Common myeloid progenitor, CD34-positive (primary cell): ENCODE measurements at places on chromosomes 3 and 15.

DNA sequence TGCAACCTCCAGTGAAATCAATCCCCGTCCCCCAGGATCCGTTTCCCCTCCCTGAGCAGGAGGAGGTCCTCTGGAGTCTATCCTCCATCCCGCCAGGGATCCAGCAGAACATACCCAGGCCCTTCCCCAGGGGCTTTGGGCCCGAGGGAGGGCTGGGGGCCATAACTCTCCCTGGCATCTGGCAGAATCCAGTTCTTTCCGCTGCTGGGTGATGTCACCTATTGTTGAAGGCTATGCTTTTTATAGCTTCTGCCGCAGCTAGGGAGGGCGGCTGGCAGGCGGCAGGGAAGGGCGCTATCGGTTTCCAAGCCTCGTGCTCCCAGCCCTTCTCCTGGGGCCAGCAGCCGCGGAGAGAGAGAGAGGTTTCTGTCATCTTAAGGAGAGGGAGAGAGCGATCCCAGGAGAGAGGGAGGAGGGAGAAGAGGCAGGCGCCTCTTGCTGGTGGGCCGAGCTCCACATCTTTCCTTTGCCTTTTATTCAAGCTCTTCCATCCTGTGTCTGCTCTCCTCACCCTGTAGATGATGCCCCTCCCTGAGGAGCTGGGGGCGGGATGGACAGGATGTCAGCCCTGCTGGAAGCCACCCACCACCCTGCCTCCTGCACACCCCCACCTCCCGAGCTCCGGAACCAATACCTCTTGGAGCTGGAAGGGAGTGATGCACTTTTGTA is 120.1 kb downstream of the ANP32A start:
- DNase-seq: peak; percentile 56

- DNase-seq: no peak
These were observed 5.5 kb downstream of the BMF start for GRCh38 chr15:40102897-40103858.

DNA sequence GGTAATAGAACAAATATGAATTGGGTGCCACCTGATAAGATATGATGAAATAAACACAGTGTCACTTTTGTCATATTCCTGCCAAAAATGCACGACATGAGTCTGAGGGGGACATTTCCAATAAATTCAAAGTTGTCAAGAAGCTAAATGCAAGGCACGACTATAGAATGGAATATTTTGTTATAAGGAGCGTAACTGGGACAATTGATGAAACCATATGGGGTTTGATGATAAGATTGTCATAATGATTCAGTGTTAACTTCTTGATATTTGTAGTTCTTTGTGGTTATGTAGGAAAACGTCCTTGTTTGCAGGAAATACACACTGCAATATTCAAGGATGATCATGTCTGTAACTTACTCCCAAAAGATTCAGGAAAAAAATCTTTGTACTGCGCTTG is 163.3 kb downstream of the MEX3B start:
- DNase-seq: peak; percentile 41

- DNase-seq: no peak
These were observed 254.3 kb downstream of the RYR3 start for GRCh38 chr15:33565094-33565493.

DNA sequence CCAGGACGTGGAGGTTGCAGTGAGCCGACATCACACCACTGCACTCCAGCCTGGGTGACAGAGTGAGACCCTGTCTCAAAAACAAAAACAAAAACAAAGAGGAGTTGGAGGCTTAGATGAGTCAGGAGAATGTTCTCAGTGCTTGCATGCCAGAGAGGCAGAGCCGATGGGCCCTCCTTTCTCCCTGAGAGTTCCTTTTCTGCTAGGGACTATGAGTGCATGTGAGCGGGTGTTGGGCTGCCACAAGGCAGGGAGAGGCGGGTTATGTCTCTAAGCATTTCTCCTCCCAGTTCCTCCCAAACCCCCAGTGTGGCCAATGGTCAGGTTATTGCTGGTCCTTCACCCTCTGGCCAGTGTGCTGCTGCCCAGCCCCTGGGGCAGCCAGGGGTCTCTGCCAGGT is 45.1 kb downstream of the RTP1 start:
- no peak for DNase-seq

DNA sequence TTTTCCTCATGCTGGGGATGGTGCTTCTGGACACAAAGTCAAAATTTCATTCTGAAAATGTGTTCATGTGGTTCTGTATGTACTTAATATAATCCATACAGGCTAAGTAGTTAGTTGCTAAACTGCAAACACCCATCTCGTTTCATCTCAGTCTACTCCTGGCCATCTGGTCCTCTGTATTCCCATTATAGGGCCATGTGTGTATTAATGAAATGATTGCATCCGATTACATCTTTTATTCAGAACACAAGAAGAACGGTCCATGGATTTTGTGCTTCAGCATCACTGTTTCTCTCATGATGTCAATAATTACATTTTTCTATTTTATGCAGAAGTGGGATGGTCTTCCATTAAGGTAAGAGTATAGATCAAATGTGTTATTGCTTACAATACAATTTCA is 6.1 kb upstream of the GJD2 start:
- no peak for DNase-seq

DNA sequence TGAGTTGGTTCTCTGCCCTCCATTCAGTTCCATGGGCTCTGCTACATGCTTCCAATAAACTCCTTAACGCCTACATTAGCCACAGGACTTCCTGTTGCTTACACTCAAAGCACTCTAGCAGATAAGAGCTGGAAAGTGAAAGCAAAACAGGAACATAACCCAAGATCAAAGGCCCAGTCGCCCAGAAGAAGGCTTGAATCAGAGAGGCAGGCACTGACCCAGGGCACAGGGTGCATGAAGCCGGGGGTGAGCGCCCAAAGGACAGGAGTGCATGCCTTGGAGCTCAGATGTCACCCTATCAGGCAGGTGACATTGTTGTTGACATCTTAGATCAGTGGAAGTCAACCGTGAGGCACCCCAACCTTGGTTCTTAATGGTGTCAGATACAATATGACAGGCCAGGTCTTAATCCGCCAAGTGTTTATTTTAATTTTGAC is 235.1 kb downstream of the UACA start:
- DNase-seq: peak; percentile 86

DNA sequence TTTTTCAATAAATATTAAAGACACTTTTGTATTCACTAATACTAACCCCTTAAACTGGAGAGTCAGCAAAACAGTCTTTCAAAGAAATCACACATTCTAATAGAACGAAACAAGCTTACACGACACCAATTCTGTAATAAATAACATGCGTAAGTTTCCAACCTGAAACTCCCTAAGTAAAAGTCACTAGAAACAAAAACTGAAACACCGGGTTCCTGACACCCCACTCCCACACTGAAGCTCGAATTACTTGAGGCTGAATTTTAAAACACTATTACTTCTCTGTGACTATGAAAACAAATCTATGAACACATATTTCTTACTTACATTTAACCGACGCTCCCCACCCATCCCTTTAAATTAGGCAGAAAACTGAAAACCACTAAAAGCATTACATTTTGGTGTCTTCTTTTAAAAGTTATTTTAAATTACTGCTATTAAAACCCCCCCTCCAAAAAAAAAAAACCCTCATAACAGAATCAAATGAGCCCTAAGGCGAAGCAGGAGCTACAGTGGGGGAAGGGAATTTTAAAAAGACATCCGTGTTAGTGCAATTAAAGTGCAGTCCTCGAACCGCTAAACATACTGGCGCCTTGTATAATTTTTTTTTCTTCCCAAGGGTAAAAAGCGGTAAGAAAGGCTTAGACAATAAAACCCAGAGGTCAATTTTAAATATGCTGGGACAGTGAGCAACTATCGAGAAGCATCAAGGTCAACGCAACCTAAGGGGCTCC is 878 bp downstream of the SPPL2A start:
- peak; percentile 67 for DNase-seq

DNA sequence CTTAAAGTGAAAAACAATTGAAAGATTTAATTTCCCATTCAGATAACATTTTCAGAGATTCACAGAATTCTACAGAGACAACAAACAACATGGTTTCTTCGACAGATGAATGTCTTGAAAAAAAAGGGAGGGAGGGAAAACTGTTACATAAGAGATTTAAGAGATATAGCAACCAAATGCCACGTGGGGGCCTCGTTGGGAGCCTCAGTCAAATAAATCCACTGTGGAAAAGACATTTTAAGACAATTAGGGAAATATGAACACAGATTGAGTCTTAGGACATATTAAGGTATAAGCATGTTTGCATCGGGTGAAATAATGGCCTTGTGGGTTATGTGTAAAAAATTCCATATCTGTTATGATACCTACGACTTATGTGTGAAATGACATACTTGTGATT is 5.0 kb upstream of the PRRT3 start:
- DNase-seq: no peak

- no peak for DNase-seq
These were observed 280.0 kb downstream of the IGSF11 start for GRCh38 chr3:118754406-118755252.

- no peak for DNase-seq
These were observed 368.0 kb downstream of the MFSD1 start for GRCh38 chr3:159169828-159170227.

- DNase-seq: no peak
These were observed 394.5 kb upstream of the CFAP20DC start for GRCh38 chr3:59444294-59444671.

- no peak for DNase-seq
These were observed 227.7 kb downstream of the ADAMTS17 start for GRCh38 chr15:100114100-100114499.

DNA sequence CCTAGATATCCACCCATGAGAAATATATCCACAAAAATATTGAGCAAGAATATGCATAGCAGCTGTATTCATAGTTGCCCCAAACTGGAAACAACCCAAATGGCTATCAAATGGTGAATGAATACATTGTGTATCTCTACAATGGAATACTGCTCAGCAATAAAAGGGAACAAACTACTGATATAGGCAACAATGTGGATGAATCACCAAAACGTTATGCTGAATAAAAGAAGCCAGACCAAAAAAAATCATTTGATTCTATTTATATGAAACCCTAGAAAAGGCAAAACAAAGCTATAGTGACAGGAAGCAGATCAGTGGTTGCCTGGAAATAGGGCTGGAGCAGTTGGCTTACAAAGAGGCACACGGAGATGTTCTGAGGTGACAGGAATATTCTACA is 15.5 kb upstream of the CMTM7 start:
- DNase-seq: no peak

GRCh38 chr3:52357151-52358080 is 41.3 kb downstream of the DNAH1 start:
- DNase-seq: no peak

GRCh38 chr15:32866454-32867312 is 148.9 kb downstream of the GREM1 start:
- peak; percentile 15 for DNase-seq

- no peak for DNase-seq
These were observed 7.6 kb upstream of the P2RY14 start for GRCh38 chr3:151285940-151286339.

DNA sequence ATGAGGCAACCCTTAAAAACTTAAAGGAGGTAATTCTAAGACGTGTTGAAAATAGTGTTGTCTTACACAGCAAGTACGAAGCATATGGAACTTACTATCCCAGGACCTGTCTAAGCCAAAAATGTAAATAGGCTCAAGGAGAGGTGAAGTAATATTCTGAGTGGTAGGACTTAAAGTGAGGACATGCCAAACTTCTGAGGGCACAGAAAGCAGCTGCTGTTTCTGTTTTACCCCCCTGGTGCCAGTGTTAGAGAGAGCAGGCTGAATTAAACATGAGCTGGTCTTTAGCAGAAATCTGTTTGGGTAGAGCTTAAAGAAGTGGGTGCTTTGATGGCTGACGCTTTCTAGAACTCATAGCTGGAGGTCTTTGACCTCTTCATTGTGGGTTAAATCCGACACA is 149.7 kb upstream of the NPHP3 start:
- no peak for DNase-seq

GRCh38 chr3:144457758-144458157 is 486.1 kb downstream of the DIPK2A start:
- no peak for DNase-seq

GRCh38 chr15:35288580-35288979 is 203.5 kb upstream of the NANOGP8 start:
- no peak for DNase-seq

DNA sequence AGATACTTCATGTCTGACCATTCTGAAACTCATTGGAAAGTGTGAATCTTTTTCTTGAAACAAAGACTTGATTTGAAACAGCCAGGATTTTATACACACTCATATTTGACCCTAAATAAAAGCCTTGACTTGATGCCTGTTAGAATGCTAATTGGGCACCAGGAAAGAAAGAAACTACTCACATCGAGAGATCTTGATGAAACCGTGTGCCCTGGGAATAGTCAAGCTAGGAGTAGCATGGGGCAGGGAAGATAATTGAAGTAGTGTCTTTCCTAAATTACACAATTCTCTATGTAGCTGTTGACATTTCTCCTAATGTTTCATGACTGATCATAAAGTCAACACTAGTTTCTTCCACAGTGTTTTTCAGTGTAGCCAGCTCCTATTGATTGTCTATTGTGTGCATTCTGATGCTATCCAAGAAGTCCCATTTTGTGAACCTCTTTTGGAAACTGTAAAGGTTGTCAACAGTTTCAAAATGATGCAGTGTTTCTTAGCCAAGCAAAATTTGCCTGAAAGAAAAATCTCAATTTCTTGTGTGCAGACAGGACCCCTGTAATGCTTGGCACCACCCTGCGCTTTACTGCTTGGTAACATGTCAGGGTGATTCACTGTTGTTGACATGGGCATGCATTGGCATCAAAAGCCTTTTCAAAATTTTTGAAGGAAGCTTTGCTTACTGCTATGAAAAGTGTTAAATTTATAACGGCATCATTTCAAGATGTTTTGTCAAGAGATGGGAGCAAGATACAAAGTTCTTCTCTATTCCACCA is 52.5 kb upstream of the OTOL1 start:
- DNase-seq: no peak

DNA sequence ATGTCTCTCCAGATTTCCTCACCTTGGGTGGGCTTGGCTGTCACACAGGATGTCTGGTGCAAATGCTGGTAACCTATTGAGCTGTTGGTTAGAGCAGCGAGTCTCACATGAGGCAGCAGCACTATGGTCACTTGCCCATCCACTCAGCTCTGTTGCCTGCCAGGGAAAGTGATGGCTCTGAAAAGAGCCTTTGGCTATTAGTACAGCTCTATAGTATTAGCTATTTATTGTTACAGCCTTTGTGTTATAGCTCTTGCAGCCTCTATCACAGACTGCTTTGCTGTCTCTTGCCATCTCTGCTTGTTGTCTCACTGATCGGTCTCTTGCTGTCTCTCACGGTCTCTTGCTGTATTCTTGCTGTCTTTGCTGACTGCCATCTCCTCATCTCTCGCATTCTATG is 114.3 kb downstream of the MFSD1 start:
- DNase-seq: no peak

GRCh38 chr15:39549912-39550311 is 31.0 kb upstream of the THBS1 start:
- no peak for DNase-seq

GRCh38 chr3:49386056-49386756 is 25.6 kb downstream of the RHOA start:
- DNase-seq: peak; percentile 34

- no peak for DNase-seq
These were observed 5.2 kb downstream of the ANAPC13 start for GRCh38 chr3:134480546-134480945.

- DNase-seq: no peak
These were observed 15.9 kb upstream of the SKOR1 start for GRCh38 chr15:67809441-67809840.
